ENCODE measurements at places on chromosomes 7 and 10.

DNA sequence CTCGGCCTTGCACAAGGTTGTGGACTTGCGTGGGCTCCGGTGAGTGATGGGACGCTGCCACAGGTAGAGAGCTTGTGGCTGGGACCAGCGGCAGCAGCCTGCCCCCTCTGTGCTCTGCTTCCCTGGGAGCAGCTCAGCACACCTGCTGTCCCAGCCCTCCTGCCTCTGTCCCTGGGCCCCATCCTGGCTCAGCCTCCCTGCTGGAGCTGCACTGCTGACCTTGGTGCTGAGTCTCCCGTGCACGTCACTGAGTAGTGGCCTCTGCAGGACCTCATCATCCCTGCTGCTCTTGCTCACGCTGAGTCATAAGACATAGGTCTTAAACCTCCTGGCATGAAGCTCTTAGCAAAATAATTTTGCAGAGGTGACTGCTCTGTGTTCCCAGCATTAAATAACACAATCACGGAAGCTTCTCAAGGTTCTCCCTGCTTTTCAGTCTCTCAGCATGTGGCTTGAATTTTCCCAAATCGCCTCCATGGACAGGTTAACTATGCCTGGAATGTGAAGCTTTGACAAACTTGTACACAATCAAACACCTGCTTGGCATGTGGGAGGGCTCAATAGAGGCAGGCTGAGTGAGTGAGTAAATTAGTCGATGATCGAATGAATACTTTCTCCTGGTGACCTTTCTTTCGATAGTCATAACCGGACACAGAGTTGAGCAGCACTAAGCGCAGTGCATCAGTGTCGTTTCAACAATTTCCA lies 63.8 kb upstream of the NPS start:
- DNase-seq, result no peak

DNA sequence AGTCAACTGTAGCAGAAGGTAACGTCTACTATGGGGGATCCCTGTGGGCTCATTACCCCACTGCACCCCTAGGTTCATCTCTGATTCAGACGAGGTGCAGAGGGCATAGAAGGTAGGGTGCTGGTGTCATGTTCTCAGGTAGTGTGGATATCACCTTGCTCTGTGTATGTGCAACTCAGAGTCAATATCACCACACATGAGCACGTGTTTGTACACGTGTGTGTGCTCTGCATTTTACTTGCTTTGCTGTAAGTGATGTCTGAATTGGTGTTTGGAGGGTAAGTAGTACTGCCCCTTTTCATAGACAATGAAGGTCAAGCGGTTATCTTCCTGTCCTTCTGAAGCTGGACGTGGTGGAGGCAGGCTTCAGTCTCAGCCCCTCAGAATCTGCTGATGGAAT lies 10.4 kb downstream of the DMBT1 start:
- no peak for DNase-seq

GRCh38 chr10:132588301-132589013 lies 50.9 kb downstream of the INPP5A start:
- peak; percentile 84 for DNase-seq

- DNase-seq, result peak; percentile 59
These were observed 22.2 kb upstream of the UNCX start for GRCh38 chr7:1210321-1210978.

DNA sequence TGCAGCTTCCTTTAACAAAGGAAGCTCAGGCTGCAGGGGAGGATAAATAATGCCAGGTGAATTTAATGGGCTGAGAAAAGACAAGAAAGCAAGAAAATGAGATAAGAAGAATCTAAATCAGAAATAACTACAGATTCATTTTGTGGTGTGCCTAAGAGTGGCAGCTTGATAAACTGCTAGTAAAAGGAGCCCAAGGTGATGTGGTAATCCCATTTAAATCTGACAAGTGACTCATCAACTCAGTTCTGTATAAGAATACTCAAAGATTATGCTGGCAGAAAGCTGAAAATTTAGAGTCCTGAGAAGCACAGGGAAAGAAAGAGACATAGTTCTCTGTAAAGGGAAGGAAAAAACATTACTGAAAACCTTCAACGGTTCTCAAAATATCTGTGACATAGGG lies 109.4 kb upstream of the PDE1C start:
- no peak for DNase-seq
